ENCODE measurements at places on chromosomes 5 and 9. TPM values are rescaled to one million over a fixed set of nuclear protein-coding genes. Genes with fewer than 3 reads are reported as not detected.

Gene NTNG2
- polyA plus RNA-seq, result 0.41 TPM

Gene SPINK6
- not detected for polyA plus RNA-seq

Gene GRM6
- 1.7 TPM for polyA plus RNA-seq

Gene SLC36A1
- polyA plus RNA-seq, result 13.0 TPM

Gene ADAMTS19
- 5.4 TPM for polyA plus RNA-seq

Gene LCN2
- polyA plus RNA-seq, result 1.2 TPM

Gene EIF4E1B
- polyA plus RNA-seq, result not detected

Gene CTSL
- 164 TPM for polyA plus RNA-seq

DNA sequence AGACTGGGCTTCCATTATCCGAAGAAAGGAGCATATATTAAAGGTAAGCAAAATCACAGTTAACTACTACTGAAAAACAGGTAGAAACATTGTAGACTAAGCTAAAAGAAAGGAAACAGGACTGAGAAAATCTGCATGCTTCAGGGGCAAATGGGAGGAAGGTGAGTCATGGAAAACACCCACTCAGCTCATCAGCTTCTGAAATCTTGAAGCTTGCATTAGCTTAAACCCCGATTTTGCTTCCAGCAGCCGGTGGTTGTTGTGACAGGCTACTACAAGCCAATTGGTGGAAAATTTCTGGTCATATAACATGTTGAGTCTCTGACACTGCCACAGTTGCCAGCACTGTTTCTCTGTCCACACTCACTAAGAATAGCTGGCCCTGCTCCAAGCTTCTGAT lies 179.6 kb upstream of the PUM3 start:
- DNase-seq, result no peak

DNA sequence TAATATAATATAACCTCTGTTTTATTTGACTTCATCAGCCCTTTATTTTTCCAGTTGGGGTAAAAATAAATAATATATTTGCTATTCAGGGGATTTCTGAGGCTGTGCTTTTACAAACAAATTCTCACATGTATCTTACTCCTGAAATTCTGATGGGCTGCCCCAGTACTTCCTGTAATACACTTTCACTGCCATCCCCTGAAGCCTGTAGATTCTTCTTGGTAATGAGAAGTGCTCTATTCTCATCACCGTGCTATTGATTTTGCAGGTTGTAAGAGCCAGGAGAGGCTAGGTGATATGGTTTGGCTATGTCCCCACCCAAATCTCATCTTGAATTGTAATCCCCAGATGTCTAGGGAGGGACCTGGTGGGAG lies 91.9 kb upstream of the CEP78 start:
- DNase-seq, result no peak

- no peak for DNase-seq
These were observed 142.0 kb upstream of the CHD1 start for GRCh38 chr5:99070822-99071221.

- DNase-seq, result no peak
These were observed 47.1 kb downstream of the C9orf57 start for GRCh38 chr9:72013292-72013760.

- no peak for DNase-seq
These were observed 26.7 kb downstream of the TMEM174 start for GRCh38 chr5:73199671-73200070.

DNA sequence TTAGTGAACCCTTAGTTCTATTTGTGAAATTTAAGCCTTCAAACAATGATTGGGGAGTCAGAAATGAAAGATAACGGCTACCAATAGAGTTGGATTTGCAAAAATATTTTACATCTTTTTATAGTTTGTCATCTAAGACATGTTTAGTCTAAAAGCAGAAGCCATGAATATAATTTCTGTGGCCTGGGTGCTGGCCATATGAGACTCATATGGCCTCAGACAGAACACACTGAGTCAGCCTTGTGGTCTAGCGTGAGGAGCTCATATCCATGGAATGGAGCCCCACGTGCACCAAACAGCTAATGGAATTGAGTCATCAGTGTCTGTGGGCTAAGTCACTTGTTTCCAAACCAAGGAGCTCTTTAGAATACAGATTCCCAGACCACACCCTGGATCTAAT lies 240.7 kb upstream of the NREP start:
- DNase-seq, result no peak

DNA sequence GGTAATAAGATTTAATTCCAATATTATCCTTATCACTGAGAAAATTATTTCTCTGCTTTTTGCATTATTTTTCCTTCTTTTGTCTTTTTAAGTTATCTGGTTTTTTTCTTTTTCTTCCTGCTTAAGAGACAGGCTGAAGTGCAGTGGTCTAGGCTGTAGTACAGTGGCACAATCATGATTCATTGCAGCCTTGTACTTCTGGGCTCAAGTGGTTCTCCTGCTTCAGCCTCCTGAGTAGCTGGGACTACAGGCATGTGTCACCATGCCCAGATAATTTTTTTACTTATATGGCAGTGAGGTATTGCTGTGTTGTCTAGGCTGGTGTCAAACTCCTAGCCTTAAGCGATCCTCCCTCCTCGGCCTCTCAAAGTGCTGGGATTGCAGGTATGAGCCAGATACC lies 93.9 kb downstream of the SLC44A1 start:
- DNase-seq, result no peak

GRCh38 chr5:74517700-74518099 lies 122.8 kb downstream of the ENC1 start:
- no peak for DNase-seq

DNA sequence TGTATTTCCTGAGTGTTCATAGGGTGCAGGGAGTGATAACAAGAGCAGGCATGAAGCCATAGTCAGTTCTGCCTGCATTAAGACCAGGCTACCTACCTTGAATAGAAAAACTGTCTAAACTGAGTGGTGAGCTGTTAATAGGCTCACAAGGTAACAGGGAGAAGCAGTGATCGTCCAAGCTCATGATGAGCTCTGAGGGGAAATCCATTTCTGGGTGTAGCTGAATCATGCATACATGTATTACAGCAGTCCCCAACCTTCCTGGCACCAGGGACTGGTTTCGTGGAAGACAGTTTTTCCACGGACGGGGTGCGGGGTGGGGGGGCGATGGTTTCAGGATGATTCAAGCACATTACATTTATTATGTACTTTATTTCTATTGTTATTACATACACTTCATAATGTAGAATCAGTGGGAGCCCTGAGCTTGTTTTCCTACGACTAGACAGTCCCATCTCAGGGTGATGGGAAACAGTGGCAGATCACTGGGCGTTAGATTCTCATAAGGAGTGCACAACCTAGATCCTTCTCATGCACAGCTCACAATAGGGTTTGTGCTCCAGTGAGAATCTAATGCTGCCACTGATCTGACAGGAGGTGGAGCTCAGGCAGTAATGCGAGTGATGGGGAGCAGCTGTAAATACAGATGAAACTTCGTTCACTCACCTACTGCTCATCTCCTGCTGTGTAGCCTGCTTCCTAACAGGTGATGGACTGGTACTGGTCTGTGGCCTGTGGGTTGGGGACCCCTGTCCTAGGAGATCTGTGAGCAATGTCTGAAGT lies 100.0 kb upstream of the IL6ST start:
- DNase-seq, result no peak

GRCh38 chr5:74079971-74080556 lies 454.1 kb downstream of the ARHGEF28 start:
- DNase-seq, result no peak

DNA sequence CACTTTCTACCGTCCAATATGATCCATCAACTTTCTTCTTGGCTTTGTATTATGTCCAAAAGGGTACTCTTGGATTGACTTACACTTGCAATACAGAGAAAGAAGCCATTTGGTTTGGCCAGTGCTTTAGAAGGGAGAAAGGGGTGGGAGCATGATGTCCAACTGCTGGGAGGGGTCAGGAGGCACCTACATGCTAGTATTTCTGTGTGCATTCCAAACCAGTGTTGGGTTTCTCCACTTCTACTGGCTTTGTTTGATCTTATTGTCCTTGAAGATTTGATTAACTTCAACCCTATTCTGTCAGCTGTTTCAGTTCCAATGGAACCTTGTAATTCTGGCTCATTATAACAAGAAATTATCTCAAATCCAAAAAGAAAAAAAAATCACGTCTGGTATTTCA lies 27.6 kb downstream of the CYSTM1 start:
- DNase-seq, result no peak
